ENCODE measurements at places on chromosomes 6 and 20.

DNA sequence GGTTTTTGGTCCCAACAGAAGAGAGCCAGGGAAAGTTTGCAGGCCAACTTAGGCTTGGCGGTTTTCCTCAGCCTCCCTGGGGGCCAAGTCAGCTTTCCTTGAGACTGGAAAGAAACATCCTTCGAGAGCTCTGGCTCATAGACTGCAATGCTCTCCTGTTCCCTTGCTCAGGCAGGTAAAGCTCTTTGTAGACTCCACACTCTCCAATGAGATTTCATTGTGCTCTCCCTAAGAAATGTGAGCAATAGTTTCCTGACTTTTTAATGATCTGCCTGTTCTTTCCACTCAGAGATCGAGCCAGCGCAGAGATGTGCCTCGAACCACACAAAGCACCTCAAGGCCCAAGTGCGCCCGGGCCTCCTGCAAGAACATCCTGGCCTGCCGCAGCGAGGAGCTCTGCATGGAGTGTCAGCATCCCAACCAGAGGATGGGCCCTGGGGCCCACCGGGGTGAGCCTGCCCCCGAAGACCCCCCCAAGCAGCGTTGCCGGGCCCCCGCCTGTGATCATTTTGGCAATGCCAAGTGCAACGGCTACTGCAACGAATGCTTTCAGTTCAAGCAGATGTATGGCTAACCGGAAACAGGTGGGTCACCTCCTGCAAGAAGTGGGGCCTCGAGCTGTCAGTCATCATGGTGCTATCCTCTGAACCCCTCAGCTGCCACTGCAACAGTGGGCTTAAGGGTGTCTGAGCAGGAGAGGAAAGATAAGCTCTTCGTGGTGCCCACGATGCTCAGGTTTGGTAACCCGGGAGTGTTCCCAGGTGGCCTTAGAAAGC lies 13.9 kb downstream of the TNFAIP3 start:
- H3K36me3 ChIP-seq = peaks cover 73% of the 10 kb centered on the region
- no peak overlapping the region for H3K4me3 ChIP-seq
- no peak overlapping the region for H3K27ac ChIP-seq
- H3K4me1 ChIP-seq = no peaks in the 10 kb centered on the region

GRCh38 chr20:24836661-24837299 lies 112.3 kb upstream of the CST7 start:
- DNase-seq = no peak
- H3K27ac ChIP-seq = no peak overlapping the region
- H3K27me3 ChIP-seq = no peaks in the 10 kb centered on the region
- peaks cover 6% of the 10 kb centered on the region for H3K4me1 ChIP-seq
- no peaks in the 10 kb centered on the region for H3K36me3 ChIP-seq

- H3K36me3 ChIP-seq = no peaks in the 10 kb centered on the region
- H3K27ac ChIP-seq = no peak overlapping the region
- DNase-seq = no peak
- no peaks in the 10 kb centered on the region for H3K27me3 ChIP-seq
These were observed 79.3 kb downstream of the SLC24A3 start for GRCh38 chr20:19291818-19292132.

GRCh38 chr20:58973866-58974265 lies 7.2 kb upstream of the NELFCD start:
- H3K4me1 ChIP-seq = no peaks in the 10 kb centered on the region
- DNase-seq = no peak
- no peak overlapping the region for H3K27ac ChIP-seq

GRCh38 chr6:105791583-105792318 lies 294.4 kb upstream of the PRDM1 start:
- no peaks in the 10 kb centered on the region for H3K27me3 ChIP-seq
- no peaks in the 10 kb centered on the region for H3K36me3 ChIP-seq
- no peak overlapping the region for H3K4me3 ChIP-seq
- H3K4me1 ChIP-seq = peaks cover 10% of the 10 kb centered on the region
- DNase-seq = no peak

GRCh38 chr6:166866839-166867637 lies 89.3 kb downstream of the RNASET2 start:
- no peak overlapping the region for H3K4me3 ChIP-seq
- peaks cover 34% of the 10 kb centered on the region for H3K27me3 ChIP-seq
- no peak overlapping the region for H3K27ac ChIP-seq
- no peaks in the 10 kb centered on the region for H3K36me3 ChIP-seq

GRCh38 chr6:12371151-12371550 lies 81.0 kb downstream of the EDN1 start:
- no peaks in the 10 kb centered on the region for H3K36me3 ChIP-seq
- H3K27ac ChIP-seq = no peak overlapping the region
- H3K4me3 ChIP-seq = no peak overlapping the region

DNA sequence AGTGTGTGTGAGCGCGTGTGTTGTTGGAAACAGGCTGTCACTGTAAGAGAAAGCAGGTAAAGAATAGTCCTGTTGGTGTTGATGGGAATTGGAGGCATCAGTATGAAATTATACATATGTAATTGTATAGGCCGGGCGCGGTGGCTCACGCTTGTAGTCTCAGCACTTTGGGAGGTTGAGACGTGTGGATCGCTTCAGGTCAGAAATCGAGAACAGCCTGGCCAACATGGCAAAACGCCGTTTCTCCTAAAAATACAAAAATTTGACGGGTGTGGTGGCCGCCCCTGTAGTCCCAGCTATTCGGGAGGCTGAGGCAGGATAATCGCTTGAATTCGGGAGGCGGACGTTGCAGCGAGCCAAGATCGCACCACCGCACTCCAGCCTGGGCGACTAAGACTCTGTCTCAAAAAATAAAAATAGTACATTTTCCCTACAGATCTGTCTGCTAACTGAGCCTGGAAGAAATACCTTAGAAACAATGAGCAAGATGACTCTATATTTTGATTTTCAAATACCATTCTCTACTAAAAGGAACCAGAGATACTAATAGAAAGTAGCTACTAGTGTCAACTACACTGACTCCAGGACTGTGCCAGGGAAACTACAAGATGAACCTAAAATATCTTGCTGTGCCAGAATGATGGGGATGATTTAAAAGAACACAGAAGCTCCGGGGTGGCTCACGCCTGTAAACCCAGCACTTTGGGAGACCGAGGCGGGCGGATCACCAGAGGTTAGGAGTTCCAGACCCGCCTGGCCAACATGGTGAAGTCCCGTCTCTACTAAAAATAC lies 110.8 kb downstream of the TRIM27 start:
- H3K27me3 ChIP-seq = peaks cover 74% of the 10 kb centered on the region
- no peaks in the 10 kb centered on the region for H3K4me1 ChIP-seq
- H3K27ac ChIP-seq = no peak overlapping the region
- H3K36me3 ChIP-seq = no peaks in the 10 kb centered on the region

- no peaks in the 10 kb centered on the region for H3K36me3 ChIP-seq
- no peak overlapping the region for H3K27ac ChIP-seq
- peaks cover 11% of the 10 kb centered on the region for H3K27me3 ChIP-seq
- no peak overlapping the region for H3K4me3 ChIP-seq
- 0 out of 2 replicates have a peak, but pooled peaks cover 3% of the 10 kb centered on the region for H3K4me1 ChIP-seq
- no peak for DNase-seq
These were observed 40.2 kb downstream of the PLEKHG1 start for GRCh38 chr6:150639823-150640331.

GRCh38 chr6:96899019-96899418 lies 1.3 kb upstream of the NDUFAF4 start:
- H3K4me1 ChIP-seq = peaks cover 9% of the 10 kb centered on the region
- H3K36me3 ChIP-seq = peaks cover 25% of the 10 kb centered on the region
- no peak overlapping the region for H3K4me3 ChIP-seq
- H3K27me3 ChIP-seq = peaks cover 5% of the 10 kb centered on the region

DNA sequence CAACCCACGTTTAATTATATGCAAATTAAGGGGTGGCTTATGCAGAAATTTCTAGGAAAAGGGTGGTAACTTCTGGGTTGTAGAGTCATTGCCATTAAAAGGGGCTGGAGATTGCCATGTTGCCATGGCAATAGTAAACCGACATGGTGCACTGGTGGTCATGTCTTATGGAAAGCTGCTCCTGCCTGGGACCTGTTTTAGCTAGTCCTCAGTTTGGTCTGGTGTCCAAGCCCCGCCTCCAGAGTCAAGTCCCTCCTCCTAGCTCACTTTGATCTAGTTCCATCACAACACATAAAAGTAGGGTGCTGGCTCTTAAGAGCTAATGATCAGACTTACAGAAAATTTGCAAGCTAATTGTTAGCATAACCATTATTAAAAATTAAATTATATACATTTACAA lies 5.3 kb downstream of the SLC22A2 start:
- no peak overlapping the region for H3K27ac ChIP-seq
- H3K36me3 ChIP-seq = no peaks in the 10 kb centered on the region
- H3K27me3 ChIP-seq = no peaks in the 10 kb centered on the region
- no peak for DNase-seq

DNA sequence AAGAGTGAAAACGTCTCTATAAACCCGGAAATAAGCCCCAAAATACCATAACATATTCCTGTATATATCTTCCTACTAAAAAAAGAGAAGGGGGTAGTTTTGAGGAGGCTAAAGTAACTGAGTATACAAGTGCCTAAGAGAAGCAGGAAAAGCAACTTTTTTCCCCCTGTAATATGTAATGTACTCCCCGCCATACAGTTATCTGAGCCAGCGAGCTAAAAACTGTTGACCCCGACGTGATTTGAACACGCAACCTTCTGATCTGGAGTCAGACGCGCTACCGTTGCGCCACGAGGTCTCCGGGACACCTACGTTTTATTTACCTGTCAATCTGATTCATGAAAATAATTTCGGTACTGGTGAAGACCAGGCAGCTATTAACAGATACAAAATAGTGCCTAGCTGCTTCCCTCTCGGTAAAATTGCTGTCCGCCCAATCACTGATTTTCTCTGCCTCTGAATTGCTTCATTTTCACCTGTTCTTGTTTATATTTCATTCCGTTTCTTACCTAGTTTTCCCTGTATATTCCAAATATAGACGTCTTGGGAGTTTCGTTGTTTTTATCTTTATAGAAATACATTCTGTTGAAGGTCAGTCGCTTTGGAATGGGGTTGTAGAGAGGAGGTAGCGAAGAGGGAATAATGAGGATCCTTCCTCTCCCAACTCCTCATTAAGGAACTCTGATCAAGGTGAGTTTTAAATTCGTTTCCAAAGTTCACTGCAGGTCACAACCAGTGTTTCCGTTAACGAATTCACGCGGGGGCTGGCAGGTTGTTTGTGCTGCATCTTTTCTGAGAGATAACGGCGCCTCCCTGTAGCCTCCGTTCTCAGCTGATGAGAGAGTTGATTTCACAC lies 33.6 kb upstream of the BTN3A2 start:
- H3K27ac ChIP-seq = no peak overlapping the region
- H3K36me3 ChIP-seq = no peaks in the 10 kb centered on the region
- H3K27me3 ChIP-seq = peaks cover 23% of the 10 kb centered on the region

- H3K4me1 ChIP-seq = no peaks in the 10 kb centered on the region
- H3K4me3 ChIP-seq = no peak overlapping the region
- H3K27ac ChIP-seq = no peak overlapping the region
- no peak for DNase-seq
These were observed 530.1 kb upstream of the NOX3 start for GRCh38 chr6:155985660-155986138.

- H3K27ac ChIP-seq = no peak overlapping the region
- no peak overlapping the region for H3K4me3 ChIP-seq
- H3K27me3 ChIP-seq = no peaks in the 10 kb centered on the region
- no peak for DNase-seq
These were observed 103.9 kb downstream of the ESR1 start for GRCh38 chr6:151911401-151911800.

GRCh38 chr6:7895125-7895423 lies 15.5 kb downstream of the TXNDC5 start:
- H3K27me3 ChIP-seq = no peaks in the 10 kb centered on the region
- no peak for DNase-seq
- no peaks in the 10 kb centered on the region for H3K4me1 ChIP-seq

DNA sequence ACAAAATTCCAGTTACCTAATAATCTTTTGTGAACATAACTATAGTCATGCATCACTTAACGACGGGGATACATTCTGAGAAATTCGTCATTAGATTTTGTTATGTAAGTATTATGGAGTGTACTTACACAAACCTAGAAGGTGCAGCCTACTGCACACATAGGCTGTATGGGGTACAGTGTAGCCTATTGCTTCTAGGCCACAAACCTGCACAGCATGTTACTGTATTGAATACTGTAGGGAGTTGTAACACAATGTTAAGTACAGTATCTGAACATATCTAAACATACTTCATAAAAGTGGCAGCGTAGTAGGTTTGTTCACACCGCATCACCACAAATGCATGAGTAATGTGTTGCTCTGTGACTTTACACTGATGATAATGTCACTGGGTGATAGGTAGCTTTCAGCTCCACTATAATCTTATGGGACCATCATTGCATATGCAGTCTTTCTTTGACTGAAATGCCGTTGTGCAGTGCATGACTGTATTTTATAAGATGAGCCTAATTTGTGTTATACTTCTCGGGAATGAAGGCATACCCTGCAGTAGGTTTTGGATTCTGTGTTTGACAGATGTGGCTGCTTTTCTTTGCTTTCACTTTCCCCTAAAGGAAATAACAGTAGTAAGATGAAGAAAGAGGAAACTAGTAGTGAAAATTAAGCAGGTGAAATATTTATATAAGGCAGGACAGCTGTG lies 365.6 kb downstream of the FARS2 start:
- no peak for DNase-seq
- H3K4me1 ChIP-seq = no peaks in the 10 kb centered on the region
- H3K27me3 ChIP-seq = no peaks in the 10 kb centered on the region
- H3K36me3 ChIP-seq = no peaks in the 10 kb centered on the region
- H3K4me3 ChIP-seq = no peak overlapping the region

DNA sequence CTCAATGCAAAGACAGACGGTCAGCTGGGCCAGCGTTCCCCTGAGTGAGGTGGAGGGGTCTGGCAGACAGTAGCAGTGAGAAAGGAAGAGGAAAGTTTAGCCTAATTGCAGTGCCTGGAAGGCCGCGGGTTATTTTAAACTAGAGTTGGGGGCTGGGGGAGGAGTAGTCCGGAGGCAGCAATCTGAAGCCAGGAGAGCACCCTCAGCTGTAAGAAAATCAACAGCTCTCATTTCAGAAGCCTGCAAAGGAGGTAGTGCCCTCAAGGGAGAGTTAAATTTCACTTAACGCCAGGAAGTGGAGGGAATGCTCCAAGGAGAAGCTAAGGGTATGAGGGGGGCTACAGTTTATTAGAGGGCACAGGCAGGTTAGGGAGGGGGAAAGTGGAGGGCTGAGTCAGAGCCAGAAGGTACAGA lies 26.9 kb downstream of the RING1 start:
- H3K4me1 ChIP-seq = no peaks in the 10 kb centered on the region
- H3K27ac ChIP-seq = no peak overlapping the region
- no peak overlapping the region for H3K4me3 ChIP-seq
- DNase-seq = no peak
- peaks cover 32% of the 10 kb centered on the region for H3K27me3 ChIP-seq
